ENCODE measurements at places on chromosomes 13 and 19.

DNA sequence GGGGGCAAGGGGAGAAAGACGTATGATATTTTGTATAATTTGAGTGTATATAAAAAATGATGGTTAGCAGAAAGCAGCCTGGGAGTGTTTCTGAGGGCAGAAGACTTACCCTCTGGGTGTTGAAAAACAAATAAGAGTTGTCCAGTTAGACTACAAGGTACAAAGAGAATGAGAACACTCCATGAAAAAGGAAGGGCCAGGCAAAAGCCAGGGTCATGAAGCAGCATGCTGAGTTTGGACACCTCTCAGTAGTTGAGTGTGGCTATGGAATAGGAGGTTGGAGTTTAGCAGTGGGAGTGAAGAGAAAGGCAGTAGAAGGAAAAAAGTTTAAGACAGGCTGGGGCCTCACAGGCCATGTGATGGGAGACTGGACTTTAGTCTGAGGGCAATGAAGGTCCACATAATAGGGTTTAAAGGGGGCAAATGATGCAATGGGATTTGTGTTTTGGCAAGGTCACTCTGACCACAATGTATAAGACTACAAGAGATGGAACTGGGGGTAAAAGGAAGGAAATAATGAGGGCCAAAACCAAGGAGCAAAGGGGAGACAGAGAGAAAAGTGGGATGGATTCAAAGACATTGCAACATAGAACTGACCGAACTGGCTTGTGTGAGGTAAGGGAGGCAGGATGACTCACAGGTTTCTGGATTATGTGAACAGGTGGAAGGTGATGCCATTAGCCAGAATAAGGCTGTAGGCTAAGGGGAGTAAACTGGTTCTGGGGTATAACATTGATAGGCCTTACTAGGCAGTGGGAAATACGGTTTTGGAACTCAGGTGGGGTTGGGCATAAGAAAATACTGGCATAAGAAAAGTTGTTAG, 76.6 kb downstream of the SERP2 start:
- DNase-seq, result no peak

DNA sequence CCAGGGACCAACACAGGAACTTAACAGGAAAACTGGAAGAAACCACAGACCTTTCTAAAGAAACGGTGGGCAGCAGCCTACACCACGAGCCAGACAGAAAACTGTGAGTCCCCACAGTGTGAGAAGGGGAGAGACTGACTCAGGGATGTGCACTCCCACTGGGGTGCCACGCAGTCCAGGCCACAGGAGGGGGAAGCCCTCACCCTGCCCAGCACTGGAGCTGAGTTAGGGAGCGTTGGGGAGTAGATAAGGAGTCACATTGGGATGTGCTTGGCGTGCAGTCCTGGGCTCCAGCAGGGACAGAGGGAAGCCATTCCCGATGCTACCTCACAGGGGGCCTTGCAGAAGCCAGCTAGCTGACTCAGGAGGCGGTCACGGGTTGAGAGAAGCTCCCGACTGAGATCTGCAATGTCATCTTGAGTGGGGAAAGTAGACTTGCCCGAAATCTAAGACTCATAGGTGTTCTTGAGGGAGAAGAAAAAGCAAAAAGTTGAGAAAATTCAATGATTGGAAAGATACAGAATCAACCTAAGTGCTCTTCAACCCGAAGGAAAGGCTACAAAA, 17.3 kb downstream of the SIGLEC8 start:
- DNase-seq, result no peak

DNA sequence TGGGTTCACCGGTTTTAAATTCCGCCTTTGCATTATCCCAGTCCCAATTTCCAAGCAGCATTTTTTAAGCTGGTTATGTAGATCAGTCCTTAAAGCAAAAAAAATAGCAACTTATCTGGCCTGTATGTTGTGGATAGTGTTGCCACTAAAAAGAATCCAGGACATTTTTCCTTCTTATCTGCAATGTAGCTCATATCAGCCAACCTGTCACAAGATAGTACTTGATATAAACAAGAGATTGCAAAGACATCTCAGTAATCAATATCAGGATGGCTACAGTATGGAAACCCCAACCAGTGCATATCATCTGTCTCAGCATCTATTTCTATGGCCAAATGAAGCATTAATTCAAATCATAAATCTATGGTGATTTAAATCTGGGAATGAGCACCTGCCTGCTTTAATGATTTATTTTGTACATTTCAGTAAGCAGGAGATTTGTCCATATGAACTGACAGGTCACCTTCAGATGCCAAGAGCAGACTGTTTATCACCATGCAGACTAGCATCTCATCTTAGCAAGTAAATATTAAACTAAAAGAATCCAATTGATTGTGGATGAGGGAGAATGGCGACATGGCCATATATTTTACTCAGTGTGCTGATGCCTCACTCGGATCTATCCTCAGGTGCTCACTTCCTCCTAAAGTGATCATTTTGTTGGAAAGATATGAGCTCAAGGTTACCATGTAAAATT, 240.4 kb downstream of the DACH1 start:
- no peak for DNase-seq

GRCh38 chr13:82221621-82222020, 1660.7 kb downstream of the SLITRK1 start:
- DNase-seq, result no peak

GRCh38 chr19:34217952-34218817, 36.2 kb upstream of the GARRE1 start:
- DNase-seq, result peak; percentile 80

DNA sequence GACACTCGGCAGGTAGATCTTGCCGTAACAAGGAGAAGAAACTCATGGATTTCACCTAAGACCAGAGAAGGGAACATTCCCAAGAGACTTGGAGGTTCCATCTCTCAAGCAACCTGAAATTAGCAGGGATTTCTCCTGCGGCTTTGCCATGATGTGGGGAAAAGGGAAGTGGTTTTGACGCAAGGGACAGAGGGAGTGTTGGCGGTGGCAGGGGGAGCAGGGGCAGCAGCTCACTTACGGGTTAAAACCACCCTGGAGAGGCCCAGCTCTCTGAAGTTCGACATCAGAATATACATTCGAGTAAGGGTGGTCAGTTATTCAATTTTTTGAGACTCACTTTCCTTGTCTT, 76.1 kb upstream of the POMP start:
- DNase-seq, result no peak

GRCh38 chr19:41064974-41065569, 23.2 kb upstream of the CYP2A13 start:
- no peak for DNase-seq

DNA sequence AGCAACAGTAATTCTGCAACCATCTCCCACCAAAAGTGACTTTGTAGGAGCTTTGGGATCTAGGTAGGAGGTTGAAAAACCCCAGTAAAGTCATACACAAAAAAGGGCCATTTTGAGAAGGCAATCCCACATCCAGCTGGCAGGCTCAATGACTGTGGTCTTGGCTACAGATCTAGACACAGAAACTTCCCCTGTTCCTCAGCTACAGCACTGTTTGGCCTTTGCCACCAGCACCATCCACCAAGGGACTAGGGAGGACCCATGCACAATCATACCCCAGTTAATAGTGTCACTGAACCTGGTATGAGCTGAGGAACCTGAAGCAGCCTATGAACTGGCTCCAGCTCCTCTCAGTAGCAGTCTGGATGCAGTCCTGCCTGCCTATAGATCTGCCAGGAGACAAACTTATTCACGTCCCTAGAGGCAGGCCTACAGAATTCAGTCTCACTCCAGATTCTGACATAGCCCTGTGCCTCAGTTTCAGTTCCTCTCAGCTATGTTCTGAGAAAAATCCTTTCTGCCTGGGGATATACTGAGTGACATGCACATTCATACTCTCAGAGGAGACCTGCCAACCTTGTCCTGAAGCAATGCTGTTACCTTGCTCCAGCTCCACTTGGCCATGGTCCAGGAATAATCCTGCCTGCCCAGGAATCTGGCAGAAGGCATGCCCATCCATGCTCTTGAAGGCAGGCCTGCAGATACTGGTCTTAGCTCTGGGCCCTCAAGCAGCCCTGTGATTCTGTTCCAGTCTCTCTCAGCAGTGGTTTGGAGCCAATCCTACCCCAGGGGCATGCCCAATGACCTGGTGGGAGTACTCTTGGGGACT, 2048.3 kb upstream of the PCDH20 start:
- no peak for DNase-seq

DNA sequence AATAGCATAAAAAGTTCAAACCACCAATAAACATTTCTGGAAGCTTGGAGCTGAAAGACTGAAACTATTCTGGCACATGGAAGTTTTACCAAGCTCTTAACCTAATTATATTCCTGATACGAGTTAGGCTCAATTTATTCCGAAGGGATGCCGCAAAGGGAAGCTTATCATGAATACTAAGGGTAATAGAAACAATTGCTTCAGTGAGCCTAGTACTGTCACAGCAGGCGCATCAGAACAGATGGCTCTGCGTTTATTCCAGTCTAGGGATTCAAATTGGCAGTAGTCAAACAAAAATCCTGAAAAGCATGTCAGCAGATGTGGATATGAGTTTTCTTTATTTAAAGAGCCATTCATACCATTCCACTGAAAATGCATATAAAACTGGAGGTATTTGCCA, 779.5 kb downstream of the GPC5 start:
- no peak for DNase-seq

GRCh38 chr13:73268306-73268705, 209.5 kb downstream of the KLF5 start:
- no peak for DNase-seq

GRCh38 chr13:95643936-95644598, 439 bp downstream of the DZIP1 start:
- no peak for DNase-seq

DNA sequence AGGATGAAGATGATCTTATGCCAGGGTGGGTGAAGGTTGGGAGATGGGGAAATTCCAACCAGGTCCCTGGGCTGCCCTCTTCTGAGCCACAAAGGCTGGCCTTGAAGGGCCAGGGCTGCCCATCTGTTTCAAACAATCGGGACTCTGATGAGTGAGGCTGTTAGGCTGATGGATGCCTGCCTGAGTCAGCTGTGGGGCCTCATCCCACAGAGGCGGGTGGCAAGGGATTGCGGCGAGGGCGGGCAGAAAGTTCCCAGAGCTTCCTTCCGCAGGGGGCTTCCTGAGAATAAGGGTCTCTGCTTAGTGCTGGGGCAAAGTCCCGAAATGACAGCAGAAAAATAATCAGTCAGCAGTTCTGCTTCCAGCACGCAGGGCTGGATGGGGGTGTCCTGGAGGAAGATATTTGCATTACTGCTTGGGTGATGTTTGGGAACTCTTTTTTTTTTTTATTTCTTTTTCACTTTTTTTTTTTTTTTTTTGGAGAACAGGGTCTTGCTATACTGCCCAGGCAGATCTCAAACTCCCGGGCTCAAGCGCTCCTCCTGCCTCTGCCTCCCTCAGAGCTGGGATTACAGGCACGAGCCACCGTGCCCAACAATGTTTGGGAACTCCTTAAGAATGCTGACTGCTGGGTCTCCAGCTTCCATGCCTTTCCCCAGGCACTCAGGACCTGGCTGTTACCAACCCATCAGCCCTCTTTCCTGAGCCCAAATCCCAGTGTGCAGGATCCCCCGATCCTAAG, 14.1 kb downstream of the SH3GL1 start:
- DNase-seq, result no peak

- no peak for DNase-seq
Observed at GRCh38 chr19:48858984-48859710, 9.3 kb downstream of the PLEKHA4 start.

DNA sequence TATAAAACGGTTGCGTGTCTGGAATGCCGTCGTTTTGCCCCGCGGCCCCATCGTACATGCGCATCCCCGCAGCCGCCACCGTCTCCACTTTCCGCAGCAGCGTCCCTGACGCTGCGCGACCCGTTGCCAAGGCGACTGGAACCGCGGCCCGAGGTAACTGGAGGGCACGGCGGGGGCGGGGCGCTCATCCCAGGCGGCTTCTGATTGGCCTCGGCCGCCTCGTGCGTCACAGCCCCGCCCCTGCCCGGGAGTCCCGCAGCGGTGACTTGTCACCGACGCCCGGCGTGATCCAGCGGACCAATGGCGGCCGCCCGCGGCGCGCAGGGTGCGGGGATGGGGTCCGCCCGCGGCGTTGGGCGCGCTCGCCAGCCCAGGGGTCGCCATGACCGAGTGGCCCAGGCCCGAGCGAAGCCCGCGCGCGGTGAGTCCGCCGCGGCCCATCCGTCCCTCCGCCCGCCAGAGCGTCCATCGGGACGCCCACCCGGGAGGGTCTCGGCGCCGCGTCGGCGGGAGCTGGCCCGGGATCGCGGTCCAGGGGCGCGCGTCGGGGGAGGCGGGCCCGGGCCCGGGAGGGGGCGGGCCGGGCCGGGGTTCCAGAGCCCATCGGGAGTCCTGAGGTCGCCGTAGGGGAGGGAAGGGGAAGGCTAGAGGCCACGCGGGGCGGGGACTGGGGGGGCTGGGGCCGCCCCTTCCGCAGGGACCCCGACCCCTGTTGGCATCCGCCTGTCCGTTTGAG, at the start of gene ZSCAN1:
ZSCAN1 (plus strand) TSS at position 285 of the 736 bp plus-strand sequence. CDS start 3,812 bp downstream, outside the sequence.
- no peak for DNase-seq

DNA sequence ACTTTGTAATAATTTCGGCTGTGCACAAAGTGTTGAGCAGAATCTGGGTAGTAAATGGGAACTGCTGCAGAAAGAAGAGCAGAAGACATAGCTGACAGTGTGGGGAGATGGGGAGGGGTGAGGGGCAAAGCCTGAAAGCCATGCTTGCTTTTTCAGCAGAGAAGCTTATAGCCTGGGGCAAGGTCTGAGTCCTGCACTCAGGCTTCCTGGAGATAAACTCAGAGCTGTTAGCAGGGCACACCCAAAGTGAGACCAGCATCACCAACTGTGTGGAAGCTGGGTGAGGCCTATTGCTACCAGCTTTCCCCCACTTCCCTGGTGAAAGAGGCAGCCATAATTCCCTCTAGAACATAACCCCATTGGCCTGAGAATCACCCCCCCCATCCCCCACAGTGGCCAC, 15.6 kb upstream of the LHFPL6 start:
- DNase-seq, result no peak

DNA sequence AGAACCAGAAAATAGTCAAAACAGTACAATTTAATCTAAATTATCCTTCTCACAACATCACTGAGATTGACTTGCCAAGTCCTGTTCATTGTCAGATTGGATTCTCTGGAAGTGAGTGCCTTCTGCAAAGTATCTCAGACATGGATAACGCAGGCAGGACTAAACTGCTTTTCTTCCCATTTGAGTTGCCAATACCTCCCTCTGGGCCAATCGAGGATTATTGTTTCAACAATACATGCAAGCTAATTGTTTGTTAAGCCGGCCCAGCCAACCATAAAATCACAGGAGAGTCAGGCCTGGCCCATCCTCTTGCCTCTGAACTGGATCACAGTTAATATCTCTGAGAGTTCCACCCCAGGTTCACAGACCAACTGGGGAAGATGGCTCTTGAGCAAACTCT, 240.0 kb downstream of the ENOX1 start:
- no peak for DNase-seq

- DNase-seq, result no peak
Observed at GRCh38 chr13:41543664-41544300, 86.4 kb downstream of the RGCC start.

GRCh38 chr19:2015608-2015950, at the start of gene BTBD2:
BTBD2 (minus strand) TSS chr19:2015714; CDS start chr19:2015703, 11 bp downstream.
- DNase-seq, result no peak

DNA sequence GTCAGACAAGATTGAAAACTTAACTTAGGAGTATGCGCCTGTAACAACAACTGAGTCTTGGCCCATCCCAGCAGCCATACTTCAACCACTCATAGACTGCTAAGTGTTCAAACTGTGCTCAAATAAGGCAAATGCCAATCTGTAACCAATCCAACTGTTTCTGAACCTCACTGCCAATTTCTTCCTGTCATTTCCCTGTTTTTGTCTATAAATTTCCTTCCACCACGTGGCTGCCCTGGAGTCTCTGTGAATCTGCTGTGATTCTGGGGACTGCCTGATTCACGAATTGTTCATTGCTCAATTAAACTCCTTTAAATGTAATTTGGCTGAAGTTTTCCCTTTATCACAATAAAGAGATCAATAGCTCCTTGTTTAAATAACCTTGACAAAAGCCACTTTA, 50.8 kb upstream of the FREM2 start:
- no peak for DNase-seq

- no peak for DNase-seq
Observed at GRCh38 chr13:79384022-79384610, 21.9 kb downstream of the RBM26 start.

Data from brain pericyte (primary cell).